ENCODE measurements at places on chromosomes 16 and 17.
A peak's percentile ranks its signal among the peaks of the same experiment; 100 is the strongest.

- DNase-seq = peak; percentile 44
Measured at GRCh38 chr16:81994485-81994884, 16.8 kb downstream of the SDR42E1 start.

DNA sequence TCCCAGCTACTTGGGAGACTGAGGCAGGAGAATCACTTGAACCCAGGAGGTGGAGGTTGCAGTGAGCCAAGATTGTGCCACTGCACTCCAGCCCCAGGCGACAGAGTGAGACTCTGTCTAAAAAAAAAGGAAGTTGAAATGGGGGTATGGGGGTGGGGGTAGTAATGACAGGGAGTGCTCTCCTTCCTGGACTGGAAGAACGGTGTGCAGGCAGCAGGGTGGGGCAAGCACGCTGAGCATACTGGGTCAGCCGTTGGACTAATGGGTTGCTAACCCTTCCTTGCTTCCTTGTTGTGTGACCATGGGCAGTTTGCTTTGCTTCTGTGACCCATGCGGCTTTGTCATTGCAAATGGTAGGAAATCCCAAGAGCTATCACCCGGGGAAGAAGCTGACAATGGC, 16.5 kb downstream of the KATNIP start:
- no peak for DNase-seq

- DNase-seq = no peak
Measured at GRCh38 chr17:10166176-10166935, 32.0 kb downstream of the GAS7 start.

DNA sequence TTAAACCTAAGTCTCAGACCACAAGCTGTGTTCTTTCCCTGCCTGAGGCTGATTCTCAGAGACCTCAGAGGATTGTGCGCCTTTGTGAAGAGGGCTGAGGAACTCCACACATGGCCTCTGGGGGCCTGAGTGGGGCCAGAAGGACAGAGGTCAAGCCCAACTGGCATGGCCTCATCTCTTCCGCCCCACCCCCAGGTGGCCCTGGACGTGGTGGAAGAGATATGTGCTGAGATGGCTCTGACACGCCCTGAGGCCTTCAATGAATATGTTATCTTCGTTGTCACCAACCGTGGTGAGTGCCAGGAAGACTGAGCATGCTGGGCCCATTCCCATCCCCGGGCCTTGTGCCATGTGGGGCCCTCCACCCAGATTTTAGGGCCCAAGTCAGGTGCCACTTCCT, 20.1 kb upstream of the ALKBH5 start:
- DNase-seq = no peak

- peak; percentile 79 for DNase-seq
Measured at GRCh38 chr17:7351665-7352502, at the start of gene KCTD11. Gene KCTD11 (plus strand): TSS chr17:7352162.

GRCh38 chr16:80200079-80200478, 340.7 kb upstream of the DYNLRB2 start:
- DNase-seq = no peak

- no peak for DNase-seq
Measured at GRCh38 chr17:80892900-80893603, 98.6 kb upstream of the CHMP6 start.

DNA sequence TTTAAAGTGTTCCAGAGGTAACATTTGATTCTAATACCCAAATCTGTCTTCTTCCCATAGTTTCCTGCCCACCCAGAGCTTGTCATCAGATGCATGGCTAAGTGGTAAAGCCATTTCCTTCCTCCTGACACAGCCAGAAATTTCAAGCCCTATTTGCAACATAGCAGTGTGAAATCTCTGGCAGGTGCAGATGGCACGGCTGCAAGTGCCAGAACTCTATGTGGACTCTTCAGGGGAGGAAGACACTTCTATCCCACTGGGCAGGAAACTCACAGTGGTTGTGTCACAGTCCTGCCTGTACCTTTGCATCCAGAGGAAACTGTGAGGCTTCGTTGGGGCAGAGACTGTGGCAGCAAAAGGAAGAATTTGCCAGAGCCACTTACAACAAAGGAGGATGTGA, 13.2 kb downstream of the DYNLRB2 start:
- DNase-seq = no peak

GRCh38 chr16:27817038-27817437, 246.5 kb downstream of the GSG1L start:
- DNase-seq = no peak

- no peak for DNase-seq
Measured at GRCh38 chr17:2994441-2994840, 69.0 kb downstream of the OR1D5 start.

DNA sequence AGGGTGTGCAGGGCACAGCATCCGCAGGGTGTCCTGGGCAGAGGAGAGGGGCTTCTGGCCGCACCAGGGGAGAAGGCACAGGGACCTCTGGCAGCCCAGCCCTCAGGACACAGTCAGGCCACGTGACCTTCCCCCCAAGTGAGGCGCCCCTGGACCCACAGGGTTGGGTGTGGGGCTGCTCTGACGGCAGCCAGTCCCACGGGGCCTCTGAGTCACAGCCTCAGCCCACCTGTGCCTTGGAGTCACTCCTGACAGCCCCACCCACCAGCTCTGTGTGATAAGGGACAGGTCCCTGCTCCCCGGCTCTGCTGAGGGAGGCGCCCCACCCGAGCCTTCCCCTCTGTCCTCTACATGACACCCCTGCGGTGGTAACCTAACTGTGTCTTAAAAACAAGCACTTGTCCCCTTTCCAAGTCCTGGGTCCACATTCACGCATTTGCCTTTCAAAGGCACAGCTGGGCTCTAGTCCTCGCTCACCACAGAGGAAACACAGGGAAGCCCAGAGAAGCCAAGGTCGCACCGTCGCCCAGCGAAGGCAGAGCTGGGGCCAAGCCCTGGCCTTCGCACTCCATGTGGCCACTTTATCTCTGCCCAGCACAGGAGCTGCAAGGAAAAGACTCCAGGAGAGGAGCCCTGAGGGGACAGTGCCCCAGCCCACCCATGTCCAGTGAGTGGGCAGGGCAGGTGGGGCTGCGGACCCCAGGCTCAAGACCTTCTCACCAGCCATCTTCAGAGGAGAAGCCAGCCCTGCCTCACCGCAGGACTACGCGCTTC, 5.1 kb upstream of the NPTX1 start:
- DNase-seq = no peak

DNA sequence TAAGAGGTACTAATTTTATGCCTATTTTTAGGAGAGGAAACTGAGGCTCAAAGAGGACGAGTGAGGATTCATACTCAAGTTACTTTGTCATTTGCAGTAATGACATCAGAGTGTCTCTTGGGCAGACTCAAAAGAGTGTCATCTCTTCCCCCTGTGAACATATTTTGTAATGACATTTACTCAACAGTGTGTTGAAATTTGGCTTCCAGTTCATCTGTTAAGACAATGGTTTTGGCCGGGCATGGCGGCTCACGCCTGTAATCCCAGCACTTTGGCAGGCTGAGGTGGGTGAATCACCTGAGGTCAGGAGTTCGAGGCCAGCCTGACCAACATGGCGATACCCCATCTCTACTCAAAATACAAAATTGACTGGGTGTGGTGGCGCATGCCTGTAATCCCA, 28.9 kb downstream of the WFDC1 start:
- DNase-seq = no peak

DNA sequence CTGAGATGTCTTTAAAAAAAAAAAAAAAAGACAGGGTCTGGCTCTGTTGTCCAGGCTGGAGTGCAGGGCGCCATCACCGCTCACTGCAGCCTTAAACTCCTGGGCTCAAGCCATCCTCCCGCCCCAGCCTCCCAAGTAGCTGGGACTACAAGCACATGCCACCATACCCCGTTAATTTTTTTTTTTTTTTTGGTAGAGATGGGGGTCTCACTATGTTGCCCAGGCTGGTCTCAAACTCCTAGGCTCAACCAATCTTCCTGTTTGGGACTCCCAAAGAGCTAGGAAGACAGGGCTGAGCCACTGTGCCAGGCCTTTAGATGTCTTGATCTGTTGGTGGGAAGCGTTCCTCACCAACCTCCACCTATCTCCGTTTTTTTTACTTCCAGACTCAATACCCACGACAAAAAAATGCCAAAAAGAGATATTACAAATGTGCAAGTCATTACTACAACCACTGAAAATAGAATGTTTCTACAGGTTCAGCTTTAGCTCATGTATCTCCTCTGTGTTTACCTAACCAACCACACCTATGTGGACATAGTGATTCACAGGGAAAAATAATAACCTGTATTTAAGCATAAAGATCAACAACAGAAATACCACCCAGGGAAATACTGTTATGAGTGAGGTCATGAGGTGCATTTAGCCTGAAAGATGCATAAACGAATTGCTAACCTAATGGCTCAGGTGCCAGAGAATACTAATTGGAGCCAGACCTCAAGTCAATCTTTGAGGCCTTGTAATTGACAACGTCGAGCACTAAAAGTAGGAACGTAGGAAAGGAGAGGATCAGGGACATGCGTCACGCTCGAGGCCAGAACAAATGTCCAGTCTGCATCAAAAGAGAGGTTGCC, 22.6 kb downstream of the NACA2 start:
- no peak for DNase-seq

GRCh38 chr16:1338119-1338730, 4.8 kb downstream of the BAIAP3 start:
- DNase-seq = no peak

DNA sequence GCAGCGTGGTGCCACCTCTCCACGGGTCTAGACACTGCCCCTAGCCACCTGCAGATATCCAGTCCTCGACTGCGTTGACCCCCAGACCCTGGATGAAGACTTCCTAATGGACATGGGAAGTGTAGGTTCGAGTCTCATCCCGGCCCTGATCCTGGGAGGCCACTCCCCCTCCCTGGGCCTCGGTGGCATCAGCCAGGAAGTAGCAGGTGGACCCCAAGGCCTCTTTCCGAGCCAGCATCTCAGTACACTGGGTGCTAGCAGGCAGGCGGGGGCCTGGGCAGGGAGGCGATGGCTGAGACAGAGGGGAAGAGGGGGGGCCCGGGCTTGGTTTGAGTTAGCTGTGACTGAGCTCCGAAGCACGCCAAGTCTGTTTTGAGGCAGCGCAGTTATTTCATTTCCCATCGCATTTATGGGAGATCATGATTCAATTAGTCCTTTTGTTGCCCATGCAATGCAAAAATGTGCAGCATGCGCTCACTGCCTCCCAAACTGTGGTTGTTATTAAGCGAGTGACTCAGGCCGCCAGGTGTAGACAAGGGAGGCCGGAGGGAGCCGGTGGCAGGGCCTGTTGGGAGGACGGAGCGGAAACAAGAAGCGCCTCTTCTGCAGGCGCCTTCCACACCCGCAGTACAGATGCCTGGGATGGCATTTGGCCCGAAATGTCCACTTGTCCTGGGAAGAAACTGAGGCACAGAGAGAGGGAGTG, 25.3 kb upstream of the ZNF469 start:
- DNase-seq = no peak

- no peak for DNase-seq
Measured at GRCh38 chr16:53043428-53043831, 9.3 kb downstream of the CHD9NB start.

DNA sequence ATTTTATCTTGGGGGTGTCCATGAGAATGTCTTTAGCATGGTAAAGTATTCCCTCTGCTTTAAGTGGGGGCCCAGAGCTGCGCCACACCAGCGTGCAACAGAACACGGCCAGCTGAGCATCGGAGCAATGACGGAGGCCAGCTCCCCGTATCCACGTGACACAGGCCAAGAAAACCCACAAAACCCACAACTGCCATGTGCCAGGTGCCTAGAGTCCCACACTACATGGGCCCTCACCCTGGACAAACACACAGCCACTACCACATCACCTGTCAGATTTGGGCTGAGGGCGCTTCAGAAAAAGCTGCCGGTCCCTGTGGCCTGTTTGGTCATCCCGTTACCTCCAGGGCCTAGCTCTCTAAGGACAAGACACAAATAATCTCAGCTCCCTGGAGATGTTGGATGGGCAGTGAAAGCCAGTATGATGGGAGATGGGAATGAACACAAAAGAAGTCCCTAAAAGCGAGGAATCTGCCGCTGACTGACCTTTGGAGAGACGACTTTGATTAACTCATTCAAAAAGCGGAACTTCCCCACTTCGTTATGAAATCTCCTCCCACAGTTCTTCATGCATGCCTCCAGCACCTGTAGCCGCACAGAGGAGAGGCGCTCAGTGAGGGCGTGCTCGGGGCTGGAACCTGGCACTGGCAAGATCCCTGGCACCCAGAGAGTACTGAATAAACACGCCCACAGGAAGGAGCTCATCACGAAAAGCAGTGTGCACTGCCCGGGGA, 17.1 kb downstream of the GGA3 start:
- peak; percentile 78 for DNase-seq

DNA sequence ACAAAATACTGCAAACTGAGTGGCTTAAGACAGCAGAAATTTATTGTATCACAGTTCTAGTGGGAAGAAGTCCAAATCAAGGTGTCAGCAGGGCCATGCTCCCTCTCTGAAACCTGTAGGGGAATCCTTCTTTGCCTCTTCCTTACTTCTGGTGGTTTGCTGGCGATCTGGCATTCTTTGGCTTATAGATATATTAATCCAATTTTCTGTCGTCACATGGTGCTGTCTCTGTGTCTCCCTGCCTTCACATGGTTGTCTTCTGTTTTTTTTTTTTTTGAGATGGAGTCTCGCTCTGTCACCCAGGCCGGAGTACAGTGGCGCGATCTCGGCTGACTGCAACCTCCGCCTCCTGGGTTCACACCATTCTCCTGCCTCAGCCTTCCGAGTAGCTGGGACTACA, 6.8 kb upstream of the AKAP1 start:
- no peak for DNase-seq

GRCh38 chr17:75073618-75074047, 14.1 kb upstream of the SLC16A5 start:
- DNase-seq = no peak
